ENCODE measurements at places on chromosomes 11 and 22. TPM values are rescaled to one million over a fixed set of nuclear protein-coding genes. Genes with fewer than 3 reads are reported as not detected.

MS4A3 gene
- polyA plus RNA-seq = 1.1 TPM

ENTHD1 gene
- not detected for polyA plus RNA-seq

- no peak for DNase-seq
These were observed 161.5 kb upstream of the ISX start for GRCh38 chr22:34904486-34904885.

DNA sequence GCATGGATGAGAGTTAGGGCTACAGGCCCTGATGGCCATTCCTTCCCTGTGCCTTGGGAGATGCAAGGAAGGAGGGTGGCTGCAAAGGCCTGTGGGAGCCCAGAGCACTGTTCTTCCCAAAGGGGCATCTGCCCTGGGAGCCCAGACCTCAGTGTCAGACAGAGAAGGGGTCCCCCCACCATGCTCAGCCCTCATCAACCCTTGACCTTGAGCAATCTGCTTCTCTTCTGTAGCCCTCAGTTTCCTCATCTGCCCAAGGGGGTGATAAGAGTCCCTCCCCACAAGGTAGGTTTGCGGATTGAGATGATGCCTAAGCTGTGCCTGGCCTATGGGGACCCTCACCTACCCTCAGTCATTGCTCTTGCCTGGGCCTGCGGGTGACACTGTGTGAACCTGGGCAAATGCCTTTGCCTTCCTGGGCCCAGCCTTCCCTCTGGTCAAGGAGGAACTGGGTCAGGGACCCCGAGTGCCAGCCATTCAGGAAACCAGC lies 47.5 kb downstream of the IGLL5 start:
- no peak for DNase-seq

DNA sequence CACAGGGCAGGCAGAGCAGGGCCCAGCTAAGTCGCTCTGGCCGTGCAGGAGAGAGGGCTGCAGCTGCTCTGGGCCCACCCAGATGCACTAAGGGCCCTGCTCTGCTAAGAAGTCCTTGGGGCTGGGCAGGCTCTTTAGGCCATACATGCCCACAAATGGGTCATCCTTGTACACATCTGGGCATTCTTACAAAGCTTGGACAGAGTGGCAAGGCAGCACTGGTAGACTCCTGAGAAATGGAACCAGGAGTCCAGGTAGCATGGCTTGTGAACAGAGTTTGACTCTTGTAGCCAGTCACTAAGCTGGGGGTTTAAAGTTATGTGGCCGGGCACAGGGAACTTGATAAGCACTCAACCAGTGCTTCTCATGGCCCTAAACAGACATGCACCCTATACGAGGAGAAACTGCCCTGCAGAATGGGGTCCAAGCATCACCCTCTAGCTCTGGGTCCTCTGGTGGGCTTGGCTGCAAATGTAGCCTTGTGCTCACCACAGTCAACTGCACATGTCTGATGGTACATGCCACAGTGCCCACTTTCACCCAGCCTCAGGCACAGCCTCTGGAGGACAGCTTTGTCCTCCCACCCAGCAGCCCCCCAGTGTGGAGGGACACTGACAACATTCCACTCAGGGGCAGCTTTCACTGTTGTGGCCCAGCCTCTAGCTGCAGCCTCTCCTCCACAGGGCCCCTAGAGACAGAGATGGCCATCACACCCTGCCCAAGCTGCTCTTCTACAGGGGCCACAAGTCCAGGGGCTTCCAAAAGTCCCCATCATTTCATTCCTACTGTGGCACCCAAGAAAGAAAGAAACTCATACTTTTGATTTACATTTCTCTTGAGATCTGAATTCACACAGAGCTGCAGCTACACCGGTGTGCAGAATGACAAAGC lies 75.2 kb downstream of the DGCR2 start:
- no peak for DNase-seq

DNA sequence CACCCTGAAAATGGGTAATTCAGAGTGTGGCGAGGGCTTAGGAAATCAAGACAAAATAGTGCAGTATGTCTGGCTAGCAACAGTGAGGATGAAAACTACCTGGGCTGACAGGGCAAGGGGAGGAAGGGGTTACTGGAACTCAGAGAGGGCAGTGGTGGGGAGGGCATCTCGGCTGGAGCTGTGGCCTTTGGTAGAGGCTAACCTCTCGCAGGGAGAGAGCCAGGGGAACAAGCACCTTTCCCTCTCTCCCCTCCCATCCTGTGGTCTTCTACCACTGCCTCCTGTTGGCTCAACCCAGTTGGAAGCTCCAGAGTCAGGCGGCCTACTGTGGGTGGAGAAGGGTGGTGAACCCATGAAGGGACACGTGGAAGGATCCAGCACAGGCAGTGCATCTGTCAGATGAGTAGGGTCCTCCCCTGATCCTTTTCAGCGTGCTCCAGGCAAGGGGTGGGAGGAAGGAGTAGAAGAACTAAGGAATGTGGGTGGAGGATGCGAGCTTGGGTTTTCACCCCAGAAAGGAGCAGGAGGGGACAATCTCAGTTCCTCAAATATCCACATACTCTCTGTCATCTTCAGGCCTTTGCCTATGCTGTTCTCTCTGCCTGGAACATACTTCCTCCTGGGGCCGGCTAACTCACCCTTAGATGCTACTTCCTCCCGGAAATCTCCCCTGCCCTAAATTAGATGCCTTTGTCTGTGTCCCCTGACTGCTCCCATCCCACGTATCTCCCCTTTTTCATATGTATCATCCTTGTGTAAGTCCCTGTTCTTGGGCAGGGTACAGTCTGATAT lies 6.2 kb upstream of the KCNE3 start:
- DNase-seq = no peak

- peak; percentile 59 for DNase-seq
These were observed 566 bp downstream of the DDB1 start for GRCh38 chr11:61332281-61332796.

DNA sequence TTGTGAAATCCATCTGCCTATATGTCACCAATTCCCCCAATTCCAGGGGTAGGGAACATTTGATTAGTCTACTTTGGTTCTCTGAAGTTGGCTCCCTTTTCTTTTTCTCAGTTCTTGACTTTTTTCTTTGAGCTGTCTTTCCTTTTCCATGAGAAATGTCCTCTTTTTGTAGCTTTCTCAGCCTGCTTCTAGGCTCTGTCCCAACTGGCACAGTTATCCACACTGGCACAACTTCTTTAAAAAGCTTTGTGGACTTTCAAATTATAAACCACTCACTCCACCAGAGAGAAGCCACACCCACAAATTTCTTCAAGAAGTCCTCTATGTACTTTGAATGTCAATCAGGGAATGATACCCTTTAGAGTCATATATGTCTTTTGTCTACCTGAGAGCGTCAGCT lies 100.5 kb downstream of the TTC17 start:
- no peak for DNase-seq

Data from muscle of back (tissue), 13 donors.